ENCODE measurements at places on chromosomes 16 and 17.
A peak's percentile ranks its signal among the peaks of the same experiment; 100 is the strongest.

- no peak for DNase-seq
Measured at GRCh38 chr16:86103320-86103719, 204.4 kb downstream of the IRF8 start.

- DNase-seq: peak; percentile 54
Measured at GRCh38 chr17:31535581-31535981, 144.1 kb downstream of the RAB11FIP4 start.

- no peak for DNase-seq
Measured at GRCh38 chr17:8031261-8031661, 7.6 kb upstream of the ALOX15B start.

- no peak for DNase-seq
Measured at GRCh38 chr17:34671191-34671590, 91.8 kb downstream of the TMEM132E start.

DNA sequence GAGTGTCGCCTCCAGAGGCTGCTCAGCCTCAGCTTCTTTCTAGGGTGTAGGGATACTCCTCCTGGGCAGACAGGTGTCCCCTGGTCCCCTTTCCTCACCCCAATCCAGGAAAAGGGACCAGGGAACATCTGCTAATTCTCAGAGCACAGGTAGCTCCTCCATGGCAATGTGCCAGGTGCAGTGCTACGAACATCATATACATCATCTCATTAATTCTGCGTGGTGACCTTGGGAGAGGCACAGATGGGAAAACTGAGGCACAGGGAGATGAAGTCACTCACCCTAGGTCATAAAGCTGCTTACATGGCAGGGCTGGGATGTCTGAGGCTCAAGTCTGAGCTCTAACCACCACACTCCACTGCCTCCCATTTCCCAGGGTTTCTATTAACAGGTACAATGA is 11.7 kb downstream of the HDAC5 start:
- no peak for DNase-seq

DNA sequence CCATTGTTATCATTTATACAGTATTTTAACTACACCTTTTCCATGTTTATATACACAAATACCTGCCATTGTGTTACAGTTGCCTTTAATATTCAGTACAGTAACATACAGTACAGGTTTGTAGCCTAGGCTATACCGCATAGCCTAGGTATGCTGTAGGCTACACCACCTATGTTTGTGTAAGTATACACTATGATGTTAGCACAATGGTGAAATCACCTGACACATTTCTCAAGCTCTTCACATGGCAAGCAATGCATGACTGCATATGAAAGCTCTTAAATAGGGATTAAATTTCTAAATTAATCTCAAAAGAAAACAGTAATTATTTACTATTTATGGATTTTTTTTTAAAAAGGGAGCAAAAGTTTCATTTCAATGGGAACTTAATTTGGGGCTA is 12.0 kb downstream of the LRRC37B start:
- no peak for DNase-seq

- DNase-seq: no peak
Measured at GRCh38 chr16:13811834-13812233, 108.1 kb upstream of the ERCC4 start.

DNA sequence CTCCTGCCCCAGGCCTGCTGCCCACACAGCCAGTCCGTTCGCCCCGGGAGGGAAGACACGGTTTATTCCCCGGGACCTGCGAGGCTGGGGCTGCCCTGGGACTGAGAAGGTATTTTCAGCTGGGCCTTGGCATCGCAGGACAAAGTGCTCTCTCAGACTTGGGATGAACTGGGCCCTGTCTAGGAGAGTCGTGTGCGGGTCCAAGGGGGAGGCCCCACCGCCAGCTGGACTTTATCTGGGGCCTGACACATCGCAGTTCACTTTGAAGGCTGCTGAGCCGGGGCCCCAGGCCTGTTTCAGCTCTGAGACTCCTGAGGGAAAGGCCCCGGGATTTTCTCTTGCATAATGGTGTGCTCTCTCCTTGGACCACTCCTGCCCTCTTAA is 6.8 kb downstream of the CRISPLD2 start:
- DNase-seq: no peak

DNA sequence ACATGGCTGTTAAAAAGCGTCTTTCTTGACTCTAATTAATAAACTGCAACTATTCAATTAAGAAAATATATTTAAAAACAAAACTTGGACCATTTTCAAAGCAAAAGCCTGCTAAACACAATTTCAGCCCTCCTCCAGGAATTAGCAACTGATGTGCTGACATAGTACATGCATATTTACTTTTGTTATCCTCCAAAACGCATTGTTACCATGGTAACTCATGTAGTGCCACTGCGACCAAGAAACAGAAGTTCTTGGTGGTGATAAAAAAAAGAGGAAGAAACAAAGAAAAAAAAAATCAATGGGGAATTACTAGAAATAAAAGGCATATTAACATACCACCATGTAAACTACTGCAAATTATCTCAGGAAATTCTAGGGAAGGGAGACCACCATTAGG is 793.4 kb upstream of the CDH8 start:
- no peak for DNase-seq

DNA sequence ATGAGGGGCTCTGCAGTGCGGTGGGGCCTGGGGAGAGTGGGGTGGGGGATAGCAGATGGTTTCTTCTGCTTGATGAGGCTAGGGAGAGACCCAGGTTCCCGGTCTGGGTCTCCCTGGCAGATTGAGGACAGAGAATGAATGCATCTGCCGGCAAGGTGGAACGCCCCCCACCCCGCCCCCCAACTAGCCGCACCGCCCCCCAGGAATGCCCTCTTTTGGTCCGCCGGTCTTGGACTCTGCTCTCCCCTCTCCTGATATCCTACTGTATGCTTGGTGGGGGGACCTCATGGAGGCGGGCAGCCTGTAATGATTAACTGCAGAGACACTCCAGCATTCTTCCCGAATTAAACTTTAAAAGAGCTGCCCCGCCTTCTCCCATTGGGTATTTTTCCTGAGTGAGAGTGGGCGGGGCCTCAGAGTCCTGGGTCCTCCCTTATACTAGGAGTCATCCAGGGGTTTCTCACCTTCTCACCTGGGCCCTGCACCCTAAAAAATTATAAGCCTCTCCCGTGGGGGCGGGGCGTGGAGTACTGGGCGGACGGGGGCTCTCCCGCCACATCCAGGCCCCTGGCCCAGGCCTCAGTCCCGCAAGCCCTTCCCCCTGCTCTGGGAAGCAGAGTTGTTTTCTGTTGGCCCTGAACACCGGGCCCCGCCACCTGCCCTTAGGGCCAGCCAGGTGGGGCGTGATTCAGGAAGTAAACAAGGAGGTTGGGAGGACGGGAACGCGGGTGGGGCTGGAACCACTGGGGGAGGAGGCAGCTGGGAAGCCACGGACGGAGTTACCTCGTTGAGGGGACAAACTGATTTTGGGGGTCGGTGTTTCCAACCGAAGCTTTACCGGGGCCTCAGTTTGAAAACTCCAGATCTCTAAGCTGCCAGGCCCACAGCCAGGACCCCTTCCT is 1.5 kb downstream of the GRB7 start:
- DNase-seq: no peak

DNA sequence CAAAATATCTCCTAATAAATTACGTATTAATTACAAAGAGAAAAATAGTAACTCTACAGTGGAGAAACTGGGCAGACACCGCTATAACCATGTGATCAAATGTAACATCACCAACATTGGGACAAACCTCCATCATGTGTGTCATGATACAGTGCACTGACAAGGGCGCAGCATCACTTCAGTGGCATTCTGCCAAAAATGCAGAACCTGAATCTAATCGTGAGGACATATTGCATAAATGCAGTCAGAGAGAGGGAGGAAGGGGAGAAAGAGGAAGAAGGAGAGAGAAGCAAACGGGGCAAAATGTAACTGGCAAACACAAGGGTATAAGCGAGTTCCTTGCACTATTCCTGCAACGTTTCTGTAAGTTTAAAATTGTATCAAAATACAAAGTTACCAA is 74.2 kb upstream of the MARCHF10 start:
- DNase-seq: peak; percentile 51

DNA sequence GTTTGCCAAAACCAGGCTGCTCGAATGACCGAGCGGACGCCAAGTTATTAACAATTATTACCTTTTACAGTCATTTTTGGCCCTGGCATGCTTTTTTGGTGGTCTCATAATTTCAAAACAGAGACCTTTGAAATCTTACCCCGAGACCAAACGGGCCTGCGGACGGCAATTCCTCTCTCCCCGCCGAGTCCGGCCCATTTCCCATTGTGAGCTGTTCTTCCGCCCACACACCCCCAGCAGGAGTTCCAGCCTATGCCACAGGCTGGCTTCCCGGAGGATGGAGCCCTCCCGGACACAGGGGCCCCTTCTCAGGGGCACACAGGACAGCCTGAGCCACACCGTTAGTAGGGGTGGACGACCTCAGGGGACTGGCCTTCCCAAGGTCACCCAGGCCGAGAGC is 130.7 kb downstream of the C16orf95 start:
- no peak for DNase-seq

- DNase-seq: no peak
Measured at GRCh38 chr16:87358250-87358649, 25.3 kb downstream of the FBXO31 start.

DNA sequence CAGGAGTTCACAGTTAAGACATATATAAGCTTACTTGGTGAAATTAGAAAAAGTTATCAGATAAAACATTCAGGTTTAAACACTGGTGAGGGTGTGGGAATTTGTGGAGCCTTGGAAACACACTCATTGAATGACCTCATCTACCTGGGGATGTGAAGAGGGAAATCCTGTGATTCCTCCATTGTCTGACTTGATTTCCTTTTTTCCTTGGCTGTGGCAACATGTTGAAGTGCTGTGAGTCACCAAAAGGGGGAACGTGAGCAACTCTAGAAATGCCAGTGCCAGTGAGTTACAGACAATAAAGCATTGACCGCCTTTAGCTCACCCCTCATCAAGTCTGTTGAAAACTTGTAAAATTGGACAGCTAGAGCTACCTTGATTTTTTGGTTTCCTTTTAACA is 1.8 kb downstream of the HMOX2 start:
- DNase-seq: peak; percentile 29

DNA sequence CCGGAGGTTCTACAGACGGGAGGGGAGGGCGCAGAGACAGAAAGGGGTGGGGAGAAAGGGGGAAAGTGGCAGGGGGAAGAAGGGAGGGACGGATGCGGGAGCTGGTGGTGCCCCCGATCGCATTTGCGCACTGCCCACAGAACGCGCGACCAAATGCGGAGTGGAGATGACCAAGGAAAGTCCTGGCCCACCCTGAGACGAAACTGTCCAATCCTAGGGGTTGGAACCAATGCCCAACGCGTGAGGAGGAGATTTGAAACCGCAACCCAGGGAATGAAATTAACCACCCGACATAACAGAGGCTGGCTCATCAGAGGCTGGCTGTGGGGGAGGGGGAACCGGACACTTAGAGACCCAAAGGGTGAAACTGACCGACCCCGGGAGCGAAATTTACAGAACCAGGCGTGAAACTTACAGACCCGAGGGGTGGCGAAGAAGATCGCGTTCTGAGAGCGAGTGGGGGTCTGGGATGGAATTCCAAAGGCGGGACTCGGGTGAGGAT is 1.4 kb downstream of the HES7 start:
- no peak for DNase-seq

DNA sequence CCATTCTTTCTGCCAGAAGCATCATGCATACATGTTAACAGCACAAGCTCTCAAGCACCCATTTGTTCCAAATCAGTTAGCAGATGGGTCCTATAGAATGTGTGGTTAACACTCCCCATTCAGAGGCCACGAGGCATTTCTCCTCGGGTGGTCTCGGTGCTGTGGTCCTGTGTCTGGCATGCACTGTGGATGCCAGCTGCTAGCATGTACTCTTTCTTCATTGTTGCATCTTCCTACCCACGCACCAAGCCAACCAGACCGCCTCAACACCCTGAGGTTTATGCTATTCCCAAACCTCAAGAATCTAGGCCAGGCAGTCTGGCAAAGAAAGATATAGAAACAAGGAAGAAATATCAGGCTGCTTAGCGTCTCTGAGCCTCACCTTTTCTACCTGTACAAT is 27.8 kb upstream of the MRTFB start:
- DNase-seq: no peak

GRCh38 chr17:35981908-35982330 is 622 bp upstream of the CCL16 start:
- DNase-seq: no peak

DNA sequence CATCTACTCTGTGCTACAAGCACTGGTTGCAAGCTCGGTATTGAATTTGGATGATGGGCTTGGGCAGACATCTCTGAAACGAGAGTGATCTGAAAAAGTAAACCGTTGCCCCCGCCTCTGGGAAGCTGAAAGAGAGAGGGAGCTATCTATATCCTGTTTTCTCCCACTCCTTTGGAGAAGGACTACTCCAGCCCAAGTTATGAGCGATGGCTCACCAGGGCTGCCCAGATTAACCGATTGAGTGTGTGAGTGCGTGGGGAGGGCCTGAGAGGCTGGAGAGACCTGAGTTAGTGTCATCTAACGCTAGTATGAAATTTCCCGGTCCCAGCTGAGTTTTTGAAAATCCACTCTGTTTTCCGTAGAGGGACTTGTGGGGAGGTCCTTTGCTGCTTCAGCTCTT is 11.5 kb downstream of the MGAT5B start:
- DNase-seq: no peak

- DNase-seq: no peak
Measured at GRCh38 chr16:52727849-52728248, 180.9 kb upstream of the TOX3 start.

- DNase-seq: no peak
Measured at GRCh38 chr16:57770361-57770760, 31.9 kb downstream of the KIFC3 start.

GRCh38 chr17:44770166-44770925 is 11.6 kb downstream of the ADAM11 start:
- DNase-seq: no peak

DNA sequence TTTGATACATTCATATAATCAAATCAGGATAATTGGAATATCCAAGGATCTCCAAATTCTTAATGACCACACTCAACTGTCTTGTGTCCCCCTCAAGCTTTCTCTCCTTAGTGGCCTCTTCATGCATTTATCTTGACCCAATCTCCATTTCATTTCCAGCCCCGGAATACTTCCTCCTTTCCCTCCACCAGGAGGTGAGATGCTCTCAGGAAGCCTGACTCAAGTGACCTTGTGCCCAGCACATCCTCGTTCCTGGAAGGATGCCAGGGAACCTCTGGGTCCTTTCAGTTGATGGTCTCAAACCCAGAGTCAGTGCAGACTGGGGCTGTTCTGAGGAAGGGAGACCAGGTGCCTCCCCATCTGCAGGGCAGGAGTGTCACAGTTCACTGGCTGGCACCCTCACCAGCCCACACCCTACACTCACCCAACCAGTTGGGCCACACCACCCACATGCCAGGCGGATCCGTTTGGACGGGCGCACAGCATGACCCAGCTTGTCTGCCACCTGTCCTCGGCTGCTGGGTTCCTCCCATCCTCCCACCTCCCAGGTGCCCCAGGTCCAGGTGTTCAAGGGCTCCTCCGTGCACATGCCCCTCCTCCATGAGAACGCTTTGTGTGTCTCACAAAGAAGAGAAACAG is 14.0 kb upstream of the EMP2 start:
- no peak for DNase-seq

DNA sequence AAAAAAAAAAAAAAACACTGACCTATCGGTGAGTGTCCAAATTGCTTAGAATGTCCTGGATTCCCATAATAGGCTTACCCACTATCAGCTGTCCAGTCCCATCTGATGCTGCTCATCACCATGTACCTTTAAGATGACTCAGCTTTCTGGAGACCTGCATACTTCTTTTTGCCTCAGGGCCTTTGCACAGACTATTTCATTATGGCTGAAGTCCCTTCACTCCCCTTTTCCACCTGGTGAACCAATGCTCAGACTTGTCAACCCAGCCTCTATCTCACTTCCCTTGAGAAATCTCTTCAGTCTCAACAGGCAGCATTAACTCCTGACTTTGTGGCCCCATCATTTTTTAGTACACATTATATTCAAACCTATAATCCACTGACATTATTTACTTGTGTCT is 29.7 kb upstream of the NUDT7 start:
- DNase-seq: no peak

- DNase-seq: no peak
Measured at GRCh38 chr17:28735242-28735722, 6.7 kb downstream of the NEK8 start.
